ENCODE measurements at places on chromosomes 3 and 15.

DNA sequence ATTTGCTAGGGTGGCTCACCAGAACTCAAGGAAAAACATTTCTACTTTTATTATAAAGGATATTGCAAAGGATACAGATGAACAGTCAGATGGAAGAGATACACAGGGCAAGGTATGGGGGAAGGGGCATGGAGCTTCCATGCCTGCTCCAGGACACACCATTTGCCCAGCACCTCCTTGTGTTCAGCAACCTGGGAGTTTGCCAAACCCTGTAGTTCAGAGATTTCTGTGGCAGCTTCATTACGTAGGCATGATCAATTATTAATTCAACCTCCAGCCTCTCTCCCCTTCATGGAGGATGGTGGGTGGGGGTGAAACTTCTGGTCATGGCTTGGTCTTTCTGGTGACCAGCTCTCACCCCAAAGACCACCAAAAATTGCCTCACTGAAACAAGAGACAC is 353.9 kb upstream of the THBS1 start:
- DNase-seq, result no peak

DNA sequence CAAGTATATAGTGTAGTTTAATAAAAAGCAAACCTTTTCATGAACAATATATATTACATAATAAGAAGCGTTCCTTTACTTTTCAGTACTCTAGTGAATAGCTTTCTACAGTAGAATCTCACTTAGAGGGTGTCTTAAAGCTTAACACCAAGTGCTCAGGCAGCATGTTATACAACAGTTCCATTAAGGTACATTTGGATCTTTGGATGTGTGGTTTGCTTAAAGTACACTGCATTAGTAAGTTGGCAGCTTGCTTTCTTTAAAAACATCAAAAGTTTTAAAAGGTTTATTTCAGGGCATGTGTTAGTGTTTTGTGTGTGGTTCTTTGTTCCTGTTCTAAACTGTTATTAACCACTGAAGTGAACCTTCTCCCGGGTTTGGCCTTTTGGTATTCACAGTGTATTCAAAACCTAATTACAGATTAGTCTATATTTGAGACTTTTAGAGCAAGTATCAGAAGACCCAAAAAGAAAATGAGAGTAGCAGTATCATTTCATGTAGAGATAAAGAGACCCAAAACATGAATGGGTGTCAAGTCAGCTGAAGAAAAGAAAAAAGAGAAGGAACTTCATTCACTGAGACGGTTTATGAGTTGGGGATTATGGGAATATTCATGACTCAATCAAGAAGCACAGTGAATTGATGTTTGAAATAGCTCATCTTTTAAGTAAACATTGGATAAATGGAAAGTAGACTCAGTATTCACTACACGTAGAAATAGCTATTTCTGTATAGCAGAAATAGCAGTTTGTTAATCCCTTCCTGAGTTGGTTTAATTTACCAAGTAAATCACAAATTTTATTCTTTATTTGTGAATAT is 93.9 kb downstream of the OPA1 start:
- DNase-seq, result peak; percentile 17

DNA sequence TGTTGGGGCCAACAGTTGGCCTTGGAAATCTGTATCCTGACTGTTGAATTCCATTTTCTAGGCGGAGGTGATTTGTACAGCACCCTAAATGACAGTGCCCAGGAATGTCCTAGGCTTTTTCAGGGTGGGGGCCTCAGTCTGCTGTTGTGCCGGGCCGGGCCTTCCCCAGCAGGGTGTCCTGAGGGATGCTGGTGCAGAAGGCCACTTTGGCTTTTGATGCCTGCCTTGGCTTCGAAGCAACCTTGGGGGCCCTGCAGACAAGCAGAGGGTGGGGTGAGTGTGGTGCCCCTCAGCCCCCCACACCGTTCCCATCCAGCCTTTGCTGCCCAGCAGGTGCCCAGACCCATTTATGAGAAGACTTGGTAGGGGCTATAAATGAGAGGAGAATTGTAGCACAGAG is 33.0 kb downstream of the SYNM start:
- no peak for DNase-seq

DNA sequence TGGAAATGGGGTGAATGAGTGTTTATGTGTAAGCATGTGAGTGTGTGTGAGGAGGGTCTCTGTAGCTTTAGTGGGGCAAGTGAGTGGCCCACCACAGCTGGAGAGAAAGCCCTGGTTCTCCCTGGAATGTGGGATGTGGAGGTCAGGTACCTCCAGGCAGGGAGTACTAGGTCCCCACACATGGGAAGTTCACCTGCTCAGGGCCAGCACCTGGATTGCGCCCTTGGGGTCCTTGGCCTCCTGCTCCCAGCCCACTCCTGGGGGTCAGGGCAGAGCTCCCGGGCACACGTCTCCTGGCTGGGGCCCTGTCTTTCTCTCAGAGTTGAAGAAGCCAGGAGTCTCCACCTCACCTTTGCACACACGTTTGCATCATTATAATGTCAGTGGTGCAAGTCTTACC is 40.0 kb upstream of the TMCC1 start:
- DNase-seq, result no peak

All from hematopoietic multipotent progenitor cell treated with erythropoietin and hydrocortisone succinate and interleukin-3 and kit ligand, for 17 days (in vitro differentiated cells).